ENCODE measurements at places on chromosomes 2 and 18.

DNA sequence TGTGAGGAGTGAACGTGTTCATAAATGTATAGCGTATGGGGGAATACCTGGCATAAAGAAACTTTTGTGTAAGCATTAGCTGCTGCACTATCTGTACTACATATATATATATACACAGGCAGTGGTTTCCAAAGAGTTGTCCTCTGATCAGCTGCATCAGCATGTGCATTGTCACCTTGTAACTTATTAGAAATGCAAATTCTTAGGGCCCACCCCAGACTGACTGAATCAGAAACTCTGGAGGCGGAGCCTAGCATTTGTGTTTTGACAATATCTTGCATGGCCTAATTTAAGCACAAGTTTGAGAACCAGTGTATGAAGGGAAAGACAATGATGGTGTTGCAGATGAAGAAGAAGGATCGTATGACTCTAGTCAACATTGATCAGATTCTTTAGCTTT lies 299.5 kb downstream of the CCDC102B start:
- no peak for DNase-seq

- no peak for DNase-seq
Observed at GRCh38 chr2:108589372-108589771, 55.1 kb downstream of the LIMS1 start.

DNA sequence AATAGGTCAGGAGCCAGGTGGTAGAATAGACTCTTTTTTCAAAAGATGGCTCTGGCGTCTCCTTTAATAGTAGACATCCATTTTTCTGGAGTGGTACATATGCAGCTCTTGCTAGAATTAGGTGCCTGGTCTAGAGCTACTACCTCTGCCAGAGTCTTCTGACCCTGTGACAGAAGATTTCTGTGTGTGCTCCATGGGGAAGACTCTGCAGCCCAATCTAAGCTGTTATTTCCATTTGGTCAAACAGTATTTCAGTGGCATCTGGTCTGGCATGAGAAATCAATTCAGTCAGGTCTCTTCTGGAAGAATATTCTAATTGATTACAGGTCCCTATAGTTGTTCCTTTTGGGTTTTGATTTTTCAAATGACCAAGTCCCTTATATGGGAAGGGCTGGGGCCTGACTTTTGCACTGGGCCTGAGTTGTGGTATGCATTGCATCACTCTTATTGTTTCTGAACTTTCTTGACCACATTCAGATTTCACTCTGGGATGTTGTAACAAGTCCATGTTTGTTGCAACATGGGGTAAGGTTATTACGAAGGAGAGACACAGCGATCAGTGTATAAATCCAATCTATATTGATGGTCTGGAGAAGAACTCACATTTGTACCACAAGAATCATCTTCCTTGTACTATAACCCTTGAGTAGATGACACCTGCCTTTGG lies 12.1 kb downstream of the MXD1 start:
- no peak for DNase-seq

DNA sequence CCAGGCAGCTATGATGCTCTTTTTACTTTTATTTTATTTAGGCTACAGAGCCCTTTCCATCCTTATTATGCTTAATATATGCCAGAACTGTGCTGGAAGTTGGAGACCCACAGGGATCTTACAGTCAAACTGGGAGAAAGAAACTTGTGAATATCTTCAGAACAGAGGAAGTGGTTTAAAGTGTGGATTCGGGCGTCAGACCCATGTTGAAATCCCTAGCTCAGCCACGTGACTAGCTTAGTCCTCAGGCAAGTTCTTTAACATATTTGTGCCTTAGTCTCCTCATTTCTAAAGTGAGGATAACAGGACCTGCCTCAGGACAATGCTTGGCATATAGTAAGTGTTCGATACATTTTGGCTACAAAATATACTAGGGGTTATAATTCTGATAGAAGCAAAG lies 59.1 kb downstream of the MAP3K20 start:
- DNase-seq: no peak

GRCh38 chr2:4862031-4862430 lies 830.2 kb upstream of the SOX11 start:
- no peak for DNase-seq

DNA sequence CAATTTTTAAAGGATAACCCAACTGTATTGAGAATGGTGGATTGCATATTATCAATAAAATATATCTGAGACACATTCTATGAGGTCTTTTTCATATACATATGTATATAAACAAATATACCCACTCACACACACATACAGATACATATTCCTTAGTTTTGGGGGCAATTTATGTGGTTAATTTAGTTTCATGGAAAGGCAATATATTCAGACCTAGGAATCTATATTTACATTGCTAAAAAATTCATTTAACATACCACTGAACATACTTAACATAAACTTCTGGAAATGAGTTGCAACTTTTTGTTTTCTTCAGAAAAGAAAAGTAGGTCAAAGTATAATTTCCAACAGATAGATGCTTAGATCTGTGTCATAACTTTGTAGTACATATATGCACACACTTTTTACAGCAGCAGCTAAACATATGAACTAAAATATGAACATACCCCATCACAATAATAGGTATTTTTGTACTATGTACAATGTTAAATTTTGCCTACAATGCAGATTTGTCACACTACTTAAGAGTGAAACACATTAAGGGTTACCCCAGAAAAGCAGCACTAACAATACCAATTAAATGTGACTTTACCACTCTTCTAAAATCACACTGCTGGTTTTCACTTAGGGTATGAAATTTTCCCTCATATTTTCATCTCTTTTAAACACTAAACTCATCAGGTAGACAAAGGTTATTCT lies 23.0 kb downstream of the HEATR5B start:
- no peak for DNase-seq

GRCh38 chr2:241532733-241533601 lies 24.6 kb upstream of the STK25 start:
- DNase-seq: no peak

GRCh38 chr2:39424951-39425350 lies 12.1 kb downstream of the MAP4K3 start:
- no peak for DNase-seq

DNA sequence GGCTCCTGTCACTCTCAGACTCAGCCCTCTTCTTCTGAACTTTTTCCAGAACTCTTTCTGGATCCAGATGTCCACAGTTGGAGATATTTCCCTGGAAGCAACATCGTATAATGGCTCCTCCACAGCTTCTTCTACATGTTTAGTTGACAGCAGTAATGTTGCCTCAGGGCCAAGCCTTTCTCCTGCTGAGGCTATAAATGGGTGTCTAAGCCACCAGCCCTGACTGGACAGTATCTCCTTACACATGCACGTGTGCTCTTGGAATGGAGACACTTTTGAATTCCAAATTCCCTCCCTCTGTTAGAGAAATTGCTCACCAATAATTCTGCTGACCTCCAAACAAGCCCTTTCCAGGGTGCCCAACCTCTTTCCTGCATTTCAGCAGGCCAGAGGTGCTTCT lies 156.2 kb upstream of the PIK3C3 start:
- no peak for DNase-seq

- DNase-seq: no peak
Observed at GRCh38 chr2:227608561-227609338, 5.9 kb downstream of the SCYGR3 start.

DNA sequence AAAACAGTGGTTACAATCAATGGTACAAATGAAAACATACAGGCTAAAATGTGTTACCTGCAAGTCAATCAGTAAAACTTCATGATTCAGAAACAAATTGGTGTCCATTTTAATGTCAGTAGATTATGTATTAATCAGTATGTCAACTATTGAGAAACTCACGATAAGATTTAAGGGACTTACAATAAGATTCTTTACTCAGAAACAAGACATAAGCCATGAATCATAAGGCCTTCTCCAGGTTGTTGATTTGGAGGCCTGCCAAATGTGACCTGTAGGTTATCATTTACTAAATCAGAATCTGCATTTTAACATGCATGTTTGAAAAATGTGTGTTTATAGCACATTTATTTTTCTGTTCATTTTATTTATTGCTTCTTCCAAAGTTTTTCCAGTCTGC lies 623.1 kb downstream of the CCDC85A start:
- no peak for DNase-seq

DNA sequence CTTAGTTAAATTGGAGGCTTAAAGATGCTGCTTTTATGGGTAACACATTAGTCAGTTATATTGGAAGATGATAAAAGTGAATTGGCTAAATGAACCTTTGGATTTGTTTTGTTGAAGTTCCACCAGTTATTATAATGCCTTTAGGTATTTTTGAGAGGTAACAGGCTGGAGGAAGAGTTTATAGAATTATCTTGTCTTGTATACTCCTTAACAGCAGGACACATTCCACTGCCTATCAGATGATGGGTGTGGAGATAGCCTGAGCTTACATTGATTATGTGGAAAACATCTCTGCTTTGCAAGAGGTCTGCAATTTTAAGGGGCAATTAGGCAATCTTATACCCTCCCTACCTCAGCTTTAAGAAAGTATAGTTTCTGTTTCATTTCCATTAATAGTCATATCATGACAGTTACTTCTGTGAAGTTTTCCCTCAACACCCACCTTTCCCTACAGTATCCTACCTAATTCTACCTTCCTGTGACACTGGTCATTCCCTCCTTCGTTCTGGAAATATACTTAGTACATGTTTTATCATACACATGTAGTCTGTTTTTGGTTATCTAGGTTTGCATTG lies 403.7 kb upstream of the SPRED2 start:
- DNase-seq: no peak

GRCh38 chr2:28643911-28644334 lies 107.7 kb upstream of the PPP1CB start:
- DNase-seq: peak; percentile 85

GRCh38 chr2:2655453-2656114 lies 324.5 kb upstream of the MYT1L start:
- DNase-seq: no peak

DNA sequence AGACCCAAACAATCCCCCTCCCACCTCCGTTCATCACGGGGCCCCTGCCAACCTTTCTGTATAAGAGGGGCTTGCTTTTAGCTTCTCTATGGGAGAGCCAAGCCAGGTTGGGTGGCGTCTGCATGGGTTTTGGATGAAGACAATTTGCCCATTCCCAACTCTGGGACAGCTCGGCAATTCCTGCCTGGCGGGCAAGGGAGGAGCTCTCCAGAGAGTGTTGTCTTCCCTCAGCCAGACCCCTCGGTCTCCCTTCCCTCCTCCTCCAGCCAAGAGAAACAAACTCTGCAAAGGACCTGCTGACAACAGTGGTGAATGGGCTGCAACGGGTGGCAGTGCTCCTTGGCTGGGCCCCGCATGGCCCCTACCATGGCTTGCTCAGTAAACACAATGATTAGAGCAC lies 267.2 kb upstream of the HDAC4 start:
- no peak for DNase-seq

GRCh38 chr2:120955427-120955826 lies 219.8 kb downstream of the GLI2 start:
- no peak for DNase-seq

- no peak for DNase-seq
Observed at GRCh38 chr2:219723311-219723710, 95.9 kb downstream of the SLC4A3 start.

DNA sequence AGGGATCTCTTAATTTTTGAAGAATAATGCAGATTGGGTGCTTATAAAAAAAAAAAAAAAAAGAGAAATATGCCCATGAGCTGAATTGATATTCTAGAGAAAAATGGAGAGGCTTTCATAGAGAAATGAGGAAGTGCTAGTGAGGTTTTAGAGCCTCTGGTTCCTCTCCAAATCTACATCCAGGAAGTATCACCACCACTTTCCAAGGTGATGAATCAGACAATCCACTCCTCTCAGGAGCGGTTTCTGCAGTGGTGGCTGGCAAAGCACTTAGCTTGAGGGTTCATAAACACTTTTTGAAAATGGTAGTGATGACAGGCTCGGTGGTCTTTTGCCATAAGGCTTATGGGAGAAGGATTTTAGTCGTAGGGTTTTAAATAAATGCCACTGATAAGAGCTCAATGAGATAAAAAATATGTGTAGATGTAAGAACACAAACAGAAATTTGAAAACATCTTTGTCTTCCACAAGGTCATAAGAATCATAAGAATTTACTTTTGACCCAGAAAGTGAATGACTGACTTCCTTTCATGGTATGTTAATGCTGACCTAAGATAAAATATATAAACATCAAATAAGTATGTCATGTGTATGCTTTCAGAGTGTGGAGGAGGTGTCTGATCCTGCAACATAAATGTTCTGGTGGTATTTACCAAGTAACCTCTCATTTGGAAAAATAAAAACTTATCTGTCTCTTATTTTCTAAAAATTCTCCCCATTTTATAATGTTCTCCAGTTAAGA lies 42.1 kb upstream of the DSG1 start:
- no peak for DNase-seq

DNA sequence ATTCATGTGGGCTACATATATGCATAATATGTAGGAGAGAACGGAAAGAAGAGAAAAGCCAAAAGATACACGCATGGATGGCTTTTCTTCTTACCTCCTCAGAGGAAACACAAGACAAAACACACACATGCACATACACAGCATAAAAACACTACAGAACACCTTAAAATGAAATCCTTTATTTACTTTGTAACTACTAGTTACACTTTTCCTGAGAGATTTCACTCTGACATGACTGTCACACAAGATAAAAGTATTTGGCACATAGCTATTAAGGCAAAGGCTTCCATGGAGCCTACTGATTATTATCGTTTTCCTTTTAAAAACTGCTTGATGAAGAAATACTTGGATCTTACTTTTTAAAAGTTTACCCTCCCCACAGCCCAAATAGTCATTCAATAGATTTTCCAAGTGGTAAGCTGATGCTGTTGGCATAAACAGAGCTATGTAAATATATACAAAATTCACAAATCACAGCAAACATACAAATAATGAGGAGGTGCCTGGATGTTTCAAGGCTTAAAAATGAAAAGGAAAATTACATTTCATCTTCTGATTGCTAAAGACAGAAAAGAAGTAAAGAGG lies 8.6 kb downstream of the ZEB2 start:
- no peak for DNase-seq

DNA sequence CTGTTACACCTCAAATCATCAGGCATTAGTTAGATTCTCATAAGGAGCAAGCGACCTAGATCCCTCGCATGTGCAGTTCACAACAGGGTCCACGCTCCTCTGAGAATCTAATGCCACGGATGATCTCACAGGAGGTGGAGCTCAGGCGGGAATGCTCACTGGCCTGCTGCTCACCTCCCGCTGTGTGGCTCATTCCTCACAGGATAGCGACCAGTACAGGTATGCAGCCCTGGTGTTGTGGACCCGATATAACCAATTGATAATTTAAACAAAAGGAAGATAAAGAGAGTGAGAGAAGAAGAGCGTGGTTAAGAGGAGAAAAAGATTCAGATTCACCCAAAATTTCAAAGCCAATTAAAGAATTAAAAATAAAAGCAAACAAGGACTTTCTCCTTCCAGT lies 20.8 kb downstream of the TLK1 start:
- DNase-seq: no peak

Measured in fibroblast of skin of right quadriceps (primary cell).